ENCODE measurements at places on chromosomes 11 and 22.
A peak's percentile ranks its signal among the peaks of the same experiment; 100 is the strongest.

DNA sequence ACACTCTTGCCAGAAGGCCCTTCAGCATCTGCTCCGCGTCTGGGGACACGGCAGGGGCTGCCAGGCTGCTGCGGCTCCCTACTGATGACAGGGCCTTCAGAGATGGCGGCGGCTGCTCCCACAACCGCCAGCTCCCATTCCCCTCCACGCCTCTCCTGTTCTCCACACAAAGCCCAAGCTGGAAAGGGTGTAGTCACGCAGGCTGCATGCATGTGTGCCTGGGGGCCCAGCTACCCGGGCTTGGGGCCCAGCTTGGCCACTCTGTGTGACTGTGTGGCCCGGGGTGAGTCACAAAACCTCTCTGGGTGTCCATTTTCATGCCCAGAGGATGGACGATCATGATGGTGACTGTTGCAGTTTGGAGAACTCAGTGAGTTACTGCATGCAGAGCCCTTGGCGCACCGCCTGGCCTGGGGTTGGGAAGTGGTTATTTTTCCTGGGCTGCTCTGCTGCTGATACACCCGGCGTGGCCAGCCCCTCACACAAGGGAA is 31.7 kb upstream of the PARVB start:
- no peak overlapping the region for H3K4me3 ChIP-seq
- peaks cover 12% of the 10 kb centered on the region for H3K4me1 ChIP-seq
- no peak overlapping the region for H3K27ac ChIP-seq
- H3K36me3 ChIP-seq, result peaks cover 64% of the 10 kb centered on the region
- no peaks in the 10 kb centered on the region for H3K27me3 ChIP-seq

GRCh38 chr22:29817724-29818123 is 20.4 kb downstream of the ASCC2 start:
- peaks cover 79% of the 10 kb centered on the region for H3K36me3 ChIP-seq
- H3K27me3 ChIP-seq, result no peaks in the 10 kb centered on the region
- DNase-seq, result no peak
- H3K27ac ChIP-seq, result no peak overlapping the region
- H3K4me3 ChIP-seq, result no peak overlapping the region

DNA sequence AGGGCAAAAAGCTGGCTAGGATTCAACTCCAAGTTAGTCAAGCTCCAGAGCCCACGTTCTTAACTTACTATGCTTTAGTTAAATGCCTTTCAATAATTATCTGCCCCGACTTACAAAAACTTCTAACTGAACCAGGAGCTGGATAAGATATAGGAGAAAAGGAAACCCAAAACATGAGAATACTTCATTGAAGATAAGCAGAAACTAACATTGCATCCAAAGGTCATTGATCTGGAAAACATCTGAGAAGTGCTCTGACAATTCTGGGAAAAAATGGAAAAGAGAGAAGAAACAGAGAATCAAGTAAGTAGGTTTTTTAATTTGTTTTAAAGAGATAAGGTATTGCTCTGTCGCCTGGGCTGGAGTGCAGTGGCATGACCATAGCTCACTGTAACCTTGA is 27.2 kb downstream of the ACAT1 start:
- no peaks in the 10 kb centered on the region for H3K4me1 ChIP-seq
- no peak overlapping the region for H3K27ac ChIP-seq
- DNase-seq, result no peak
- no peak overlapping the region for H3K4me3 ChIP-seq

GRCh38 chr11:121476379-121477032 is 23.7 kb upstream of the SORL1-AS1 start:
- no peaks in the 10 kb centered on the region for H3K36me3 ChIP-seq
- H3K4me1 ChIP-seq, result peaks cover 37% of the 10 kb centered on the region
- H3K27me3 ChIP-seq, result no peaks in the 10 kb centered on the region
- no peak overlapping the region for H3K27ac ChIP-seq
- H3K4me3 ChIP-seq, result no peak overlapping the region

DNA sequence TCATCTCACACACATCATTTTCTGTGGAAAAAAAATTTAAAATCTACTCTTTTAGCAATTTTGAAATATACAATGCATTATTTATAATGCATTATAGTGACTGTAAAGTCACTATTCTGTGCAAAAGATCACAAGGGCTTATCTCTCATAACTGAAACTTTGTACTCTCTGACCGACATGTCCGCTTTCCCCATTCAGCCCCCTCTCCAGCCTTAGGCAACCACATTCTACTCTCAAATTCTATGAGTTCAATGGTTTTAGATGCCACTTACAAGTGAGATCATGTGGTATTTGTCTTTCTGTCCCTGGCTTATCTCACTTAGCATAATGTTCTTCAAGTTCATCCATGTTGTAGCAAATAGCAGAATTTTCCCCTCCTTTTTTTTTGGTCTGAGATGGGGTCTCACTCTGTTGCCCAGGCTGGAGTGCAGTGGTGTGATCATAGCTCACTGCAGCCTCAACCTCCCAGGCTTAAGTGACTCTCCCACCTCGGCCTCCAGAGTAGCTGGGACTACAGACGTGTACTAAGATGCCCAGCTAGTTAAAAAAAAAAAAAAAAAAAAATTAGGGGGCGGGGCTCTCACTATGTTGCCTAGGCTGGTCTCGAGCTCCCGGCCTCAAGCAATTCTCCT is 44.5 kb downstream of the SYN3 start:
- H3K27ac ChIP-seq, result no peak overlapping the region
- no peaks in the 10 kb centered on the region for H3K27me3 ChIP-seq
- H3K4me1 ChIP-seq, result no peaks in the 10 kb centered on the region
- DNase-seq, result no peak

DNA sequence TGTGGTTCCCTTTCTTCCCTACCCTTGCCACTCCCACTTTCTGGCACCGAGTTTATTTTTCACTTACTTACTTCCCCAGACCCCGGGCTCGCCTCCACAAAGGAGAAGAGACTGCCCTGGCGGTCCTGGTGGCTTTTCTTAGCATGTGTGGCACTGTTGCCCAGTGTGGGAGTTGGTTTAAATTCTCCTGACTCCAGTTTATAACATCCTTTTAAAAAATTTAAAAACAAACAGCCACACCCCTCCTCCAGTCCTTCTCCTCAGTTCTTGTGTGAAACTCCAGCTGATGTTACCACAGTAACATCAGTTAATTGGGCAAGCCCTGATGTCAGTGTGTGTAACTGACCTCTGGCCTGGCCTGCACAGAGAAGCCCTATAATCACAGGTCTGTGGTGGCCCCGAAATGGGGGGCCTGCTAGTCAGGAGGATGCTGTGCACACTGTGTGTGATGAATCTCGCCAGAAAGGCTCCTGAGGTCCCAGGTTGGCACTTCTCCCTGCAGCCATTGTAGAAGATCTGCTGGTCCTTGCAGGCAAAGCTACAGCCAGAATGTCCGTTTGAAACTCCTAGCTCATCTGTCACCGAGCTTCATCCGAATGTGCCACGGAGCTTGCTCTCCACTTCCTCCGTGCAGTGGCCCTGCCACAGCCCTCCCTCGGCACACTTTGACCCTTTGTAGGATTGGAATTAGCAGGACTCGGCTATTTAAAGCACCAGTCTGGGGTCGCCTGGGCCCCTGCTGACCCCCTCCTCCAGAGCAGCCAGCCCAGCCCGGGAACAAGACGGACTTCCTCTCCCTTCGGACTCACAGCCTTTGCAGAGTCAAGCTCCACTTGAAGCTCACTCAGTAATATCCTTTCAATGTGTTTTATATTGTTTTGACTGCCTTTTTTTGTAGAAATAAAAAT is 7.6 kb downstream of the YDJC start:
- H3K27me3 ChIP-seq, result no peaks in the 10 kb centered on the region
- H3K4me3 ChIP-seq, result no peak overlapping the region
- H3K36me3 ChIP-seq, result peaks cover 11% of the 10 kb centered on the region
- peak; percentile 39 for DNase-seq

DNA sequence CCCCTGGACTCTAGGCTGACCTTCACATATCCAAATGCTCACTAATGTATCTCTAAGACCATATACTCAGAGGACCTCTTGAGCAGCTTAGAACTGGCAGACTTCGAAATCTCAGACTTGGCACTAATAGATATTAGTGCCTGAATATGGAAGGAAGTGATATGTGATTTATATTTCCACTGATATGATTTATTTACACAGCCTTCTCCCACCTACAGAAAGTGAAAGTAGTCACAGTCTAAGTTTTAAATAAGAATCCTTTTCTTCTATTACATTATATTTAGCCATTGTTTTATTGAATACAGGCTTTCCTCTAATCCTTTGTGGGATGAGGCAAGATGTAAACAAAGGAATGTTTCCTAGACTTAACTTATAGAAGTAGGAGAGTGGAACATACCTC is 6.7 kb upstream of the NAV2 start:
- no peaks in the 10 kb centered on the region for H3K27me3 ChIP-seq
- H3K27ac ChIP-seq, result no peak overlapping the region
- H3K36me3 ChIP-seq, result no peaks in the 10 kb centered on the region
- no peak overlapping the region for H3K4me3 ChIP-seq
- peak; percentile 41 for DNase-seq

DNA sequence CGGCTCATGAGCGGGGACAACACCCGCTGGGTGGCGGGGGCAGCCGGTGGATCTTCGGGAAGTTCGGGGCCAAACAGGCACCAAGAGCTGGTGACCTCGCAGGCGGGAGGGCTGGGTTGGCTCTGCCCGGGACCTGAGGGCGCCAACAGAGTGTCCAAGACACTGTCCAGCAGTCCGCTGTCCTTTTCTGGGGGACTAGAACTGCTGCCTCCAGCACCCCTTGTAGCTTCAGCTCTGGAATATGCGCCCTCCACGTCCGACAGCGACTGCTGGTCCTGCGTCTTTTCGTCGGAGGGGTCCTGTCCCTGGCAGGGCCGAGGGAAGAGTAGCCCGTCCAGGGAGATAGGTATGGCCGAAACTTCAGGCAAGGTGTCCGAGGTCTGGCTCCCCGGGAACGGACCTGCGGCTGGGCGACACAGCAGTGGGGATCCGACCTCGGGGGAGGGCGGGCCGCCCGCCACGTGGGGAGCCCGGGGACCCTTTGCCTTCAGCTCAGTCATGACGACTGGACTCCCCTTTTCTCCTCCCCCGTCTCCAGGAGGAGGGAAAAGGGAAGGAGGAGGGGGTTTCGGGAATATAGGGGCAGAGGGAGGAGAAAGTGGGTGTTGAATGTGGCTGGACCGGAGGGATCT is 926 bp downstream of the PGR start:
- H3K27me3 ChIP-seq, result peaks cover 12% of the 10 kb centered on the region
- no peak overlapping the region for H3K27ac ChIP-seq
- H3K36me3 ChIP-seq, result no peaks in the 10 kb centered on the region

GRCh38 chr11:123698546-123699127 is 42.8 kb downstream of the ZNF202 start:
- no peak overlapping the region for H3K27ac ChIP-seq
- no peaks in the 10 kb centered on the region for H3K27me3 ChIP-seq
- H3K4me3 ChIP-seq, result no peak overlapping the region
- DNase-seq, result no peak
- H3K4me1 ChIP-seq, result no peaks in the 10 kb centered on the region
